Epithelial cell of proximal tubule (primary cell): ENCODE measurements at places on chromosomes 11 and 22. TPM values are rescaled to one million over a fixed set of nuclear protein-coding genes. Genes with fewer than 3 reads are reported as not detected.

DNA sequence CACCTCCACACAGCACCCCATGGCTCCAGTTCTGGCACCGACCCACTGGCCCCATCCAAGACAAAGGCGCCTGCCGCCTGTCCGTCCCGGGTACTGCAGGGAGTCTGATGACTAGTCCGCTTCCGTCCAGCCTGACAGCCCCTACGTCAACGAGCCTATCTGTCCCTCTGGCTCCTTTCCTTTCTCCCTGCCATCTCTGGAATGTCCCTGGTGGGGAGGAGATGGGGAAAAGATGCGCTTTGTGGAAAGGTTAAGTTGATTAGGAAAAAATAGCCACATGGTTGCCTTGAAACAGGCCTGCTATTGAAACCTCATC lies 10.4 kb downstream of the PDGFB start:
- no peak for DNase-seq

DNA sequence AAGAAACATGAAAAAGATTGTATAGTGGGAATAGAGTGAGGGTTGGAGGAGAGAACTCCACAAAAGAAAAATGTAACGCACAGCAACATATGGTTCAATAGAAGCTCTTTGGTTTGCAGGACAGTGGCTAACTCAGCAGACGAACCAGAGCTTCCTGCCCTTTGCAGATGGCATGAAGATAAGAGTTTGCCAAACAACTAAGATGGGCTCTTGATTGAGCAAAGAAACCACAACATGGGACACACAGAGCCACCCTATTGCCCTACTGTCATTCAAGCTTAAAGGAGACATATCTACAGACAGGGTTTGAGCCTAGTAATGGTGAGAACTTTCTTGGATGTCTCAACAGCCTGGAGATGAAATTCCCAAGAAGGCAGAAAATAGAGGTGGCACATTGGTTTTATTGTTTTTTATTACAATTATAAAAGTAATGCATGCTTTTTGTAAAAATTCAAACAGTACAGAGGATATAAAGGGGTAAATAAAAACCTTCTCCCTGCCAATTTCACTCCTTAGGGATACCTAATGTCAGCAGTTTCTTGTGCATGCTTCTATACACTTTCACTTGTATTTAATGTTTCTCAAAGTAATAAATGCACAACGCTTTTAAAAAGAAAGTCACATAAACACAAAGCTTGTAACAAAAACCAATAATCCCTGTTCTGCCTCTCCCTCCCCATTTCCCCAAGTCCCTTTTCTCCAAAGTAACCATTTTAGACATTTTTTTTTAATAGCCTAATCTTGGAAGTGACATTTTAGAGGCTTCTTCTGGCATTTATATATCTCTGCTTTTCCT lies 63.7 kb downstream of the COPB1 start:
- DNase-seq, result no peak

DNA sequence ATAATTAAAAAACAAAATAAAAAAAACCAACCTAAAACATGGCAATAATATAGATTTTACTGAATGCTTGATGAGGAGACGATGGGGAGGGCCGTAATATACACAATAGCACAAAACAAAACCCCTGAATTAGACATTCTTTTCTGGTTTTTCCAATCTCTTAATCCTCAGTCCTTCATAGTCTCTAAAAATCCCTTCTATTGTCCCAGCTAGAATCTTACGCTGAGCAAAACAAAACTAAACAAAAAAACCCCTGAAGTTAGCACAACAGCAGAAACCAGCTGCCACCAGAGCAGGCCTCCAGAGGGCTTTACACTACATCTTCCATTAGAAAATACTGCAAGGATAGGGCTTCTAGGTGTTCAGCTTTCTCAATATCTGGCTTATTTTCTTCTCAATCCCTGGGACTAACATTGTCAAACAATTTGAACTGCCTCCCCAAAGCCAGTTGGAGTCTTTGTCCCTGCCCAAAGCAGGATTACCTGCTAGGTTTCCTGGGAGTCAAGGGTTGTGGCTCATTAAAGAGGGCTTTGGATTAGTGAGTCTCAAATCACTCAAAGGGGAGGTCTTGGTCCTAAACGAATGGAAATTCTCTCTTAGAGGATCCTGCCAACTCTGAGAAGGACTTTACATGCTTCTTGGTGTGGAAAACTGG lies 2.1 kb upstream of the RNF26 start:
- no peak for DNase-seq

- DNase-seq, result no peak
These were observed 3.1 kb upstream of the LGALS1 start for GRCh38 chr22:37672206-37672919.

GRCh38 chr22:25764270-25765015 lies 22.5 kb downstream of the MYO18B start:
- no peak for DNase-seq

DNA sequence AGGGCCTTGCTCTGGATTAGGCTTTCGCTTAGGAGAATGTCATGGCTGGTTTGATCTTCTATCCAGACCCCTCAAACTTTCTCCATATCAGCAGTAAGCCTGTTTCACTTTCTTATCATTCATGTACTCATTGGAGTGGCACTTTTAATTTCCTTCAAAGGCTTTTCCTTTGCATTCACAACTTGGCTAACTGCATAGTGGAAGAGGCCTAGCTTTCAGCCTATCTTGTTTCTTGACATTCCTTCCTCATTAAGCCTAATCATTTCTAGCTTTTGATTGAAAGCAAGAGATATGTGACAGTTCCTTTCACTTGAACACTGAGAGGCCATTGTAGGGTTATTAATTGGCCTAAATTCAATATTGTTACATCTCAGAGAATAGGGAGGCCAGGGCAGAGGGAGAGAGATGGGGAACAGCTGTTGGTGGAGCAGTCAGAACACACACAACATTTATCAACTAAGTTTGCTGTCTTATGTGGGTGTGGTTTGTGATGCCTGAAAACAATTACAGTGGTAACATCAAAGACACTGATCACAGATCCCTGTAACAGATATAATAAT lies 37.7 kb upstream of the APOBEC3A start:
- DNase-seq, result no peak

- DNase-seq, result no peak
These were observed 22.4 kb upstream of the ARFGAP3 start for GRCh38 chr22:42879371-42880021.

DNA sequence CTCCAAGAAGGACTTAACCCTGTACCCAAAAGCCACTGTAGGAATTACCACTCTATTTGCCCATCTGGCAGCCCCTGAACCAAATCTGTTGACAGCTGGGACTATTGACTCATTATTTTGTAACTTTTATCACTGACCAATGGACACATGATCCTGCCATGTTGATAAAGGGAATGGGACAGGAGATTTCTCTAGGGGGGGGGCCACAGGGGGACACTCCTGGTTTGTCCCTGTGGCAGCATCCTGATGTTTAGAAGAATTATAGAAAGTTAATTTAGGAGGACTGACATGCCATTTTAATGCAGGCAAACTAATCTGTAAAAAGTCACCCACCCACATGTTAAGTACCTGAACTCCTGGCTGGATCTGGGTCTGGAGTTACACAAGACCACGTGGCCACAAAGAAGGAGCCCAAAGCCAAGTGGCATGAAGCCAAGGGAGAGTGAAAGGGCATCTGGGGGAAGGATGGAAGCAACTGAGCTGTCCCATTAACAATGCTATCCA lies 558.1 kb downstream of the ETS1 start:
- DNase-seq, result no peak

- DNase-seq, result no peak
These were observed 10.8 kb downstream of the KCTD17 start for GRCh38 chr22:37062376-37062675.

DNA sequence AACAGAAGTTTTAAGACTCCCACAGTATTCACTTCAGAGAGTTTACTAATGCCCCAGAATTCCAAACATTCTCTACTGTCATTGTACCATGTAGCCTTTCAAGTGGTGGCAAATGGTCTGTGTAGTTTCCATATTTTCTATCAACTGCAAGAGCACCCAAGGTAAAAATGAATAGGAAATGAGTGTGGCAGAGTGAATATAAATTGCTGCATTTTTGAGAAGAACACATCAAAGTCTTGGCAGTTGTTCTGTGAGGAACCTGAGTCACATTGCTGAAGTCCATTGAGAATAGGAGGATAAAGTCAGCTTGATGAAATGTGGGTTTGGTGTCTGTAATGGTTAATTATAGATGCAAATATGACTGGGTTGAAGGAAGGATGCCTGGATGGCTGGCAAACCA lies 193.6 kb downstream of the AASDHPPT start:
- peak; percentile 38 for DNase-seq

DNA sequence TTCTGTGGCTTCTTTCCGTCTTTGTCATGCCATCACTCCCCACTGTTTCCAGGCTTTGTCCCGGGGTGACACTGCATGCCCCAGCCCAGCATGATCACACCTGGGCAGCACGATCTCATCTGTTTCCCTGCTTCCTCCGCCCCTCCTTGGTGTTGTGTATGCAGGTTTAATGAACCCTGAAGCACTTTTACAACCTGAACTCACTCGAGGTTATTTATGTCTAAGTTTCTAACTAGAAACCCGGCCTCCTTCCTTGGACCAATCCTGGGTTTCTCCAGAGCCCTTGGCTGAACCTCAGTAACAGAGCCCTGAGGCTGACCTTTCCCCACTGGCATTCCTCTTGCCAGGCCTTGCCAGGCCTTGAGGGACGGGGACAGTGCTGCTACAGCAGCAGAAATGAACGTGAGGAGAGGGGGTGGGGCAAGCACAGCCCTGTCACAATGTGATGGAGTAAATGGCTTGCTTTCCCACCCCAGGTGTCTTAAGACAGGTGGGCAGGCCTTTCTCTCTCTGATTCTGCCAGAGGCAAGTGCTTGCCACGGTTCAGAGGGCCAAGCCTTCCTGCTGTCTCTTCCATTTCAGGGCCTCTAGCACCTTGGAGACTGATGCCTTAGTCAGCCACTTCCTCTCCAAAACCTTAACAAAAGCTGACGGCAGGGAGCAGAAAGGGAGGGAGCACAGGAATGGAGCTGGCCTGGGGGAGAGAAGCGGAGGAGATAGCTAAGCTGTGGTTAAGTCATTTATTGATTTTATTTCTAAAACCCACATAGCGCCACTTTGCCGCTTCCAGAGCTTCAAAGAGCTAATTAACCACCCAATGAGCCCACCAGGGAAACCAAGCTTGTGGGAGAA lies 3.1 kb upstream of the PYGM start:
- no peak for DNase-seq

DNA sequence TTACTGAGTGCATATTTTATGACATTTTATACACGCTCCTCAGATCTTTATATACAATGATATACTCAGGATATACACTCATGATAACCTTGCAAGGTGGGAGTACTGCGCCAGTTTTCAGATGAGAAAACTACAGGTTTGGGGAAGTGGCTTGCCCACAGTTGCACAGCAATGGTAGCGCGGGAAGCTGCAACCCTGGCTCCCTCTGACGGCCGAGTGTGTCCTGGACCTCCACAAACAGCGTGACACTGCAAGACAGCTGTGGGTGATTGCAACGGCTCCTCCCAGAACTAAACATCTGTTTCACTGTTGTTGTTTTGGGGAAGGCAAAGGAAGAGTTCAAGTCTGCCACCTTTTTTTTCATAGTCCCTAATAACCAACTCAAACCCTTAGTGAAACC lies 47.0 kb downstream of the PACSIN2 start:
- DNase-seq, result no peak

- DNase-seq, result no peak
These were observed 1.5 kb downstream of the SIDT2 start for GRCh38 chr11:117180020-117180419.

DNA sequence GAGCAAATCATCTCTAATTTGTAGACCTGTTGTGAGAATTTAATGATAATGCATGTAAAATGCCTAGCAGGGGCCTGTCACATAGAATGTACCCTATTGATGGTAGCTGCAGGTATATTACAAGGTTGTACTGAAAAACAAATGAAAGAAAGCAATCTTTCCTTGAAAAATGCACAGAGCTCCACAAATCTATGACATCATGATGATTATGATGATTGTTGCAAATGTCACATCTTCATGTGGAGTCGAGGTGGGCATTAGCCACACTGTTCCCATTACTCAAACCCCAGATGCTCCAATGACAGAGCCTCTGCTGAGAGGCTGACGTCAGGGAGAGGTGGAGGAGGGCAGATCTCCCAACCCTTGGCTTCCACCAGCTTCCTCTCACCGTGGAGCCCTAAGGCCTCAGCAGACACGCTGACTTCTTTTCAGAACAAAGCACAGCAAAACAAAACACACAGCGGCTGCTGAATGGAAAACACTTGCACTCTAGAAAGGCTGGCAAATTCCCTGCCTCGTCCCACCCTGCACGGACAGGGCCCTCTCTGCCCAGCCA lies 298.3 kb downstream of the KIRREL3 start:
- DNase-seq, result no peak

DNA sequence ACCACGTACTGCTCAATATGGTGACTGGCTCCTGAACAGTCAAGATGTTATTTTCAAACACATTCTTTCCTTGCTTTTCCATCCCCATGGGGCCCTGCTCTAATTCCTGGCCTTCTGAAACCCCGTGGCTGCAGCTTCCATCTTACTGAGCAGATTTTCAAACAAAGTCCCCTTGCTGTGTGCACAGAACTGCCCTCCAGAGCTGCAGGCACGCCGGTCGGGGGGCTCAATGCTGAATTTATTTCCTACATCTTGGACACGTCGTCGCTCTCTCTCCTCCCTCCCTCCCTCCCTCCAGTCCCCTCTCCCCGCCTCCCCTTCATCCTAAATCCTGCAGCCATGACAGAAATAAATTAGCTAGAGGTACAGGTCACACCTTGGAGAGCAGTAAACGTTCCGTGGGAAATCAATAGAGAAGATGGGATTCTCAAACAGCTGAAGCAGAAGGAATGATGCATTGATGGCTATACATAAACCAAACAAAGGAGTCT lies 243.1 kb upstream of the BLID start:
- no peak for DNase-seq

DNA sequence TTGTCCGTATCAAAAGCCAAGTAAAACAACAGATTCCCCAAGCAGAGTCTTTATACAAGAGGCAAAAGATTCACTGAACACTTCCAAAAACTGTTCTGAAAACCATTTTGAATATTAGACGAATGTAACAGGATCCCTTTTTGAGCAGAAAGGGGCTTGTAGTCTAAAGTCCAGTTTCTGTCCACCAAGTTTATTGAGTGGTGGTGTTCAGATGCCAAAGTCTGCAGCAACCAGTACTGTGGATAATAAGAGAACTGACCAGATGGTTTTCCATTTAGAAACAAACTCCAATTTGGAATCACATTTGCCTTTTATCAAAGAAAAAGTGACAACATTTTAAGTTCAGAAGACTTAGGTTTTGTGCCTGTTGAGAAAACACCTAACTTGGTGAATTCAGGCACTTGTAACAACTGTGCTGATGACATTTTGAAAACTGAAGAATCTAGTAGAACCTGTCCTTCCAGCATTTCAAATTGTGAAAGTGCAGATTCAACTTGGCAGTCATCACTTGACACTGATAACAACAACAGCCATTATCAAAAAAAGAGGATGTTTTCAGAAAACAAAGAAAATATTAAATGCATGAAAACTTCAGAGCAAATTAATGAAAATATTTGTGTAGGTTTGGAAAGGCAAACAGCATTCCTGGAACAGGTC lies 217.1 kb downstream of the CSNK2A3 start:
- no peak for DNase-seq

GRCh38 chr22:36010882-36011281 lies 17.7 kb downstream of the RBFOX2 start:
- DNase-seq, result no peak

Gene NTM
- total RNA-seq, result 5.3 and 17.0 TPM in 2 replicates

Gene EMSY
- 7.8 and 17.7 TPM in 2 replicates for total RNA-seq

Gene GAB4
- total RNA-seq, result not detected in 2 replicates

Gene GRAMD4
- 30.2 and 36.8 TPM in 2 replicates for total RNA-seq
